Stimulated activated CD8-positive, alpha-beta memory T cell treated with anti-CD3 and anti-CD28 coated beads, Interleukin-2, amount 100 ng/mL, for 48 hours (primary cell): ENCODE measurements at places on chromosomes 3 and 15.

- DNase-seq: no peak
Measured at GRCh38 chr3:70527026-70527425, 214.6 kb upstream of the MDFIC2 start.

GRCh38 chr3:142268426-142268825, 43.0 kb upstream of the GK5 start:
- DNase-seq: no peak

GRCh38 chr3:42119561-42120355, 28.6 kb downstream of the TRAK1 start:
- DNase-seq: no peak

- DNase-seq: no peak
Measured at GRCh38 chr3:126749931-126750755, 46.1 kb downstream of the CHCHD6 start.

- no peak for DNase-seq
Measured at GRCh38 chr15:38809621-38810020, 245.0 kb upstream of the RASGRP1 start.

DNA sequence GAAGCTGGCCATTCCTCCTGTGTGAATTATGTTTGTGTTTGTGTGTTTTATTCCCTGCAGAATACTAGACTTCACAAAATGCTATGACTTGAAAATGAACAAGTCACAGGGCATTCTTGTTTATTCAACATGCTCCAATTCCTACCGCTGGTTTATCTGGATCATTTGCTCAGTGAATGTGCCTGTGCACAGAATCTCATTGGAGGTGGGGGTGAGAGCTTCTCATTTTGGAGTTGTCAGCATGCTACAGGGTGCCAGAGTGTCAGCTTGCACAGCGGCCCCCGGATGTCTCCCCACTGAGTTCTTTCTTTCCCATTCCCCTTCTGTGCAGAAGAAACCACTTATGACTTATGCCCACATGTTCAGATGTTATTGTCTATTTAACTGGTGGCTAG, 428.7 kb downstream of the ROBO2 start:
- DNase-seq: no peak

DNA sequence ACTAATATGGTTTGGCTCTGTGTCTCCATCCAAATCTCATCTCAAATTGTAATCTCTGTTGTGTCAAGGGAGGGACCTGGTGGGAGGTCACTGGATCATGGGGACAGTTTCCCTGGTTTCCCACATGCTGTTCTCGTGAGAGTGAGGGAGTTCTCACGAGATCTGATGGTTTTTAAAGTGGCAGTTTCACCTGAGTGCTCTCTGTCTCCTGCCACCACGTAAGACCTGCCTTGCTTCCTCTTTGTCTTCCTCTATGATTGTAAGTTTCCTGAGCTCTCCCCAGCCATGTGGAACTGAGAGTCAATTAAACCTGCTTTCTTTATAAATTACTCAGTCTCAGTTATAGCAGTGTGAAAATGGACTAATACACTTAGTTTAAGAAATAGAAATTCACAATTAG, 228.9 kb downstream of the CD47 start:
- DNase-seq: no peak

DNA sequence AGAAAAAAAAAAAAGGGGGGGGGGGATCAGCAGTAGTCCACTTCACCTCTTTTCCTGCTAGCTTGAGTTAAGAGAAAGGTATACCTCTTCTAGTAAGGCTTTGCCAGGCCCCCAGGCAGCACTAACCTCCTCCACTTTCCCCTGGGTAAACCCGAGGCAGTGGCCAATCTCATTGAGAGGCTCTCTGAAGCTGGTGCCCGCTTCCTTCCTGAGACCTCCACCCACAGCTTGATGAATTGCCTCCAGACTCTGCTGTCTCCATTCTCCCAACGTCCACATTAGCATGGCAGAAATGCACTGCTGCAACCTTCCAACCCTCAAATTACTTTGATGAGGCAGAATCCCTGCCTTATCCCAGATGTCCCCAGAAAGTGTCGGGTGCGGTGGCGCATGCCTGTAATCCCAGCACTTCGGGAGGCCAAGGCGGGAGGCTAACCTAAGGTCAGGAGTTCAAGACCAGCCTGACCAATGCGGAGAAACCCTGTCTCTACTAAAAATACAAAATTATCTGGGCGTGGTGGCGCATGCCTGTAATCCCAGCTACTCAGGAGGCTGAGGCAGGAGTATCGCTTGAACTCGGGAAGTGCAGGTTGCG, 15.3 kb downstream of the RLBP1 start:
- DNase-seq: no peak

GRCh38 chr3:69856965-69857705, 117.9 kb downstream of the MITF start:
- DNase-seq: no peak
